ENCODE measurements at places on chromosomes 16 and 17. TPM values are rescaled to one million over a fixed set of nuclear protein-coding genes. Genes with fewer than 3 reads are reported as not detected.

The TMEM220 gene
- 0.98 TPM for total RNA-seq

The CCL16 gene
- total RNA-seq: not detected

The MLLT6 gene
- total RNA-seq: 28.7 TPM

The RBFOX1 gene
- not detected for total RNA-seq

The TEKT5 gene
- not detected for total RNA-seq

The BRIP1 gene
- 13.8 TPM for total RNA-seq

The CLEC18C gene
- 0.12 TPM for total RNA-seq

DNA sequence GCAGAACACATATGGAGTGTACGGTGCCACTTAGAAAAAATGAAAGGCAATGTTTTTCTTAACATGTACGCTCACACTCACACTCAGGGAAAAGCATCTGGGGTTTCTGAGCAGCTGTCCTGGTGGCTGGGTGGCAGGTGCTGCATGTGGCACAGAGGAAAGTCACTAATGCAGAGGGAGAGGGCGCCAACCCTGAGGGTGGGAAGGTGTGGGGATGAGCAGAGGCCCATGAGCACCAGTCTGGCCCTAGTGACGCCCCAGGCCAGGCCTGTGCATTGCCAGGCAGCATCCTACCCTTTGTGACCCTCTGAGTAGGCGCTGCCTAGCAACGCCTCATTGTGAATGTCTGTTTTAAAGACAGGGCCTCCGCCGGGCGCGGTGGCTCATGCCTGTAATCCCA is 19.1 kb upstream of the LCMT1 start:
- DNase-seq: no peak

- DNase-seq: peak; percentile 39
Measured at GRCh38 chr16:30786936-30787612, at the start of gene ZNF629. Gene ZNF629, minus strand, starts transcription at chr16:30787205. Its CDS starts 2,723 bp downstream, at chr16:30784482.

DNA sequence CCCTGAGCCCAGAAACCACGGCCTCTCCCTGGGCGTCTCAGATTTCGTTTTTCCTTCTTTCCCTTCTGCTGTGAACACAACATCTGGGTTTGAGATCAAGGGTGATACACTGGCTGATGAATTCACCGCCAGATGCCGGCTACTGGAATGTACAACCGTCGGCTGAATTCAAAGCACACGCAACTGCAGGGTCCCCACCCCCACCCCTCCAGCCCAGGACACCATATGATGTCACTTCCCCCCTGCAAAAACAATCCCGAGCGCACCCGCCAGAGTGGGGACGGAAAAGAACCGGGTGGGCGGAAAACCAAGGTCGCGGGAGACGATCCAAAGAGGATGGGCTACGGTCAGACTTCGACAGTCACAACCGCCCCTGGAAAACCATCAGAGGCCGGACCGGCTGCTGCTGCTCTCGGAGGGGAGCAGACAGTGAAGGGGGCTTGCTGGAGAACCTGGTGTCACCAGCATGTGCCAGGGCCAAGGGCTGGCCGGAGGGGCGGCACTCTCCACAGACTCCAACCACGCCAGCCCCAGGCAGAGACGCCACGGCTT is 23.3 kb downstream of the CEP295NL start:
- DNase-seq: no peak

DNA sequence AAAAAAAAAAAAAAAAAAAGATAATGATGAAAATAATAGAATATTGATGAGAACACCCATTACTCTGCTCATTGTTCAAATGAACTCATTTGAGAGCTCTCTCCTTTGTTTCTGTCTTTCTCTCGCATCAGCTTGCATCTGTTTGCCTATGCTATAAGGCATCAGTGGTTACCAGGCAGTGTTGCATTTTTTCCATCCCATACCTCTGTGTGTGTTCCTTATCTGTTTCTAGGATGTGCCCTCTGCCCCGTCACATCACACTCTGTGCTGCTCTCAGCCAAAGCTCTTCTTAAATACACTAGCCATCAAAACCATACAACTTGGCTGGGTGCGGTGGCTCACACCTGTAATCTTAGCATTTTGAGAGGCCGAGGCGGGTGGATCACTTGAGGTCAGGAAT is 568.2 kb downstream of the WWOX start:
- DNase-seq: no peak

DNA sequence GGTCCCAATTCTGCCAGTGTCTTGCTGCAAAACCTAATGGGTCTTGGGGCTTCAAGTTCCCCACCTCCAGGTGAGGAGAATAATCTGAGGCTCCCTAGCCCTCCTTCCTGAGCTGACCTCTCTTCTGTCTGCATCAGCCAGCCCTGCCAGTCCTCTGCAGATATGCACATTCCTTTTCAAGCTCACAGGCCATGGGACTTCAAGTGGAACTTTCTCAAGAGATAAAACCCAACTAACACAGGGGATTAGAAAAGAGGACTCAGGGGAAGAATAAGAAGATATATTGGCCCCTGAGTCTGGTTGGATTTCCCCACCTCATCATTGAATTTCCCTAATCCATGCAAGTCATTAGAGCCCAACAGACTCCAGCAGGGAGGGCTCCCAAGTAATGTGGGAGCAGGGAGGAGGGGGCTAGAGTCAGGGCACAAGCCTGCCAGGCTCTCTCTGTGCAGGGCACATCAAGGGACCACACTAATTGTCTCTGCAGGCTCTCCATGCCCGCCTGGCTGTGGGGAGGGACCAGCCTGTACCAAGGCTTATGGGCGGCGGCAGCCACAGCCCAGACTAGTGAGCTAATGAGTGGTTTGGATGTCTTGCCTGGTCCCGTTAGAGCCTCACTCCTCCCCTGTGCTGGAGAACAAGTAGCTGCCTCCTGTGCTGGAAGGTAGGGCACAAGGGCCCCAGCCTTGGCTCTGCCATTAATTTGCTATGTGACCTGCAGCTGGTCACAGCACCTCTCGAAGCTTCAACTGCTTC is 1.2 kb downstream of the KRT14 start:
- no peak for DNase-seq

GRCh38 chr17:32943647-32944191 is 15.8 kb downstream of the TMEM98 start:
- DNase-seq: no peak

DNA sequence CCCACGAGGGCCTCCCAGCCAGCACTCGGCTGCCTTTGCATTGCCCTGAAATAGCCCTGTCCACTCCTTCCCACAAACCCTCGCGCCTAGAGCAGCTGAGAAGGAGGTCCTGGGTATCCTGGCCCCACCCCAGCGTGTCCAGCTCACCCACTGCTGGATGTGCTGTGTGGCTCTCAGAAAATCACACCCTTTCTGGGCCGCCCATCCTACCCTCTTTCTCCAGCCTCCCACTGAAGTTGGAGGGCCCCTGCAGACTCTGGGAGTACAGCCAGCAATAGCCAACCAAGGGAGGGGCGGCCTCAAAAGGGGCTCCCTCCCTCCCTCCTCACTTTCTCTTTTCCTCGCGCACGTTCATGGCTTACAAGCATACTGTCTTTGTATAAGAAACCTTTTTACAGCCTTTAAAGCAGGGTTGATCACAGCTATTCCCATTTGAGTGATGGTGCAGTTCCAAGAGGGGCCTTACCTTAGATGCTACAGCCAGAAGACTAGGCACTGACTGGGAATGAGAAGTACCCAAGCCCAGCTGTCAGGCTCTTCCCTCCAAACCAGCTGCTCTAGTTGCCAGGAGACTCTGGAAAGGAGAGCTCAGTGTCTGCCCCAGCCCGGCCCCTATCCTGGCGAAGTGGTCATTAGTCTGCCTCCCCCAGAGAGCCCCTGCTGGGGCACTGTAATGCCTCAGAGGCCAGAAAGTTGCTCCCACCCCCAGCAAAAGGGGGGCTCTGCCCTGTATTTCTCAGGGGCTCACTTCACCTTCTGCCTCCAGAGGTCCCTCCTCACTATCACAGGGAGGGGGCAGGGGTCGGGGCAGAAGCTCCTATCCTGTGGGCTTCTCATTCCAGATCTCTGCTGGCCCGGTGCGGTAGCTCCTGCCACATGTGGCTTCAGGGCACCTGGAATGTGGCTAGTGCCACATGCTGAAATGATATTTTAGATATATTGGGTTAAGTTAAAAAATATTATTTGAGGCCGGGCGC is 38.1 kb downstream of the DCAKD start:
- DNase-seq: no peak

DNA sequence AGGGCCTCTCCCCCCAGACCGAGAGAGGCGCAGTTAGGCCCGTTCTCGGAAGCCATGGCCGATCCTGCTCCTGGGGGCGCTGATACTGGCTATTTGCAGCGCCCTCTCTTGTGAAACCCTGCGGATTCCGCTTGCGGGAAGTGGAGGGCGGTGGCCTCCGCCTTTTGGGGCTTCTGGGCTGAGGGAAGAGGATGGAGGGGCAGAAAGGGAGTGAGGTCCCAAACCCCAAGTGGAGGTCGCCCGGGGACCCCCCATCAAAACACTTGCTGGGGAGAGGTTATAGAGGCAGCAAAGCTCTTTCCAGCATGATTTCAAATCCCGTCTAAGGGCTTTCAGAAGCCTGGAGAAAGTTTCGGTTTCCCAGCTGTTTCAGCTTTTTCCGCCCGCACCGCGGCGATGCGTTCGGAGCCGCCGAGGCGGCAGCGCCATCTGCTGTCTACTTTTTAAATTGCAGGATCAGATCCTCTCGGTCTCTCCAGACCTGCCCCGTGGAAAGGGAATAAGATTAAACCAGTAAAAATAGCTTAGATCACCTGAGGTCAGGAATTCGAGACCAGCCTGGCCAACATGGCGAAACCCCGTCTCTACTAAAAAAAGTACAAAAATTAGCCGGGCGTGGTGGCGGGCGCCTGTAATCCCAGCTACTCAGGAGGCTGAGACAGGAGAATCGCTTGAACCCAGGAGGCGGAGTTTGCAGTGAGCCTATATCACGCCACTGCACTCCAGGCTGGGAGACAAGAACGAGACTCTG is 15.8 kb downstream of the SNX20 start:
- DNase-seq: peak; percentile 79

- peak; percentile 73 for DNase-seq
Measured at GRCh38 chr16:53435066-53435688, 906 bp downstream of the RBL2 start.

DNA sequence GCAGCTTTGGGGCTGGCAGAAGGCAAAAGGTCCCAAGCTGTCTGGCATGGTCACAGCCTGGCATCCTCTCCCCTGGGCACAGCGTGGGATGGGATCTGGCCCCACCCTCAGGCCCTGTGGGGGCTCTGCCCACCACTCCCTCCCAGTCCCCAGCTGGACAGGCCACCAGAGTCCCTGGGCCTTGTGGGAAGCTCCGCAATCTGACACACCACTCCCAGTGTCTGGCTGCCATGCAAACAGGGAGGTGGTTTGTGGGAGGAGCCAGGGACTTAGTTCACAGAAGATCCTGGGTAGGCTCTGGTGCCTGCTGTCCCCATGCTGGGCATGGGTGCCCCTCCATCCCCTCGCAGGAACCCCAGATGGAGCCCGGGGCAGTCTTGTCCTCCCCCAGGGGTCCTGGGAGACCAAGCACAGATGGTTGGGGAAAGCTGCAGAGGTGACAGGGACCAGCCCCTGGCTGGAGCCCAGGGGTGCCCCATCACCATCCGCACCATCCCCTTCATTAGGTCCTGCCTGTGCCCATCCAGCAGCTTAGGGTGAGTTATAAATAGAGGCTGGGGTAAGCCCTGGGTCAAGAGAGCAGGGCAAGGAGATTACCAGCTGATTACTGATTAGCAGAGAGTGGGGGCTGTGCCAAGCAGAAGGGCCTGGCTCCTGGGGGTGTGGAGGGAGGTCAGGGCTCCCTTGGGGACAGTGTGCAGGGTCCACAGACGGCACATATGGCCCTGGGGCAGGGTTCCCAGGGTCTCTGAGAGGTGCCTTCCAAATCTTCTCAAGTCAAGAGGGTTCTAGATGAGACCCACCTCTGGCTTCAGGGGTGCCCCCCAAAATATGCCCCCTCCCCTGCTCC is 6.2 kb downstream of the FSCN2 start:
- DNase-seq: no peak

GRCh38 chr16:85750146-85750826 is 610 bp downstream of the C16orf74 start:
- peak; percentile 54 for DNase-seq

GRCh38 chr16:20385844-20386832 is 18.4 kb downstream of the PDILT start:
- peak; percentile 66 for DNase-seq

DNA sequence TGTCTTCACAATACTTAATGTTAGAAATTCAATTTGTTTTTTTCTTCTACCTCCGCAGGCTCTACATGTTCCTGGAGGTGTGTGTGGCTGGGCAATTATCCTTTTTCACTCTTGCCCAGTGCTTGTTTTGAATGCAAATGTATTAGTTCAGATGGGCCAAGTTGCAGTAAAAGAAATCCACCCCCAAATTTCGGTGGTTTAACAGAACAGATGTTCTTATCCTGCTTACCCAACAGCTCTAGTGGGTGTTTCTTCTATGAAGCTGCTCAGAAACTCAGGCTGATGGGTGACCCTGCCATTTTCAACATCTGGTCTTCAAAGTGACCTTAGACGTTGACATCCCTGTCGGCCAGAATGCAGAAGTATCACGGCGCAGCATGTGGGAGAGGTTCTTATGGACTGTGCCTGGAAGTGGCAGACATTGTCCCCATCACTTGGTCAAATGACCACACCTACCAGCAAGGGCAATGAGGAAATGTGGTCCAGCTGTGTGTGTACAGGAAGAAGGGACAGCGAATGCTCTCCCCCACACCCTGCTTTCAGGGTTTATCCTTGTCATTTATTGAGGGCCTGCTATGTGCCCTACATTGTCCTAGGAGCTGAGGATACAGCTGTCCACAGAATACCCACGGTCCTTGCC is 157.3 kb downstream of the CDH13 start:
- DNase-seq: no peak

DNA sequence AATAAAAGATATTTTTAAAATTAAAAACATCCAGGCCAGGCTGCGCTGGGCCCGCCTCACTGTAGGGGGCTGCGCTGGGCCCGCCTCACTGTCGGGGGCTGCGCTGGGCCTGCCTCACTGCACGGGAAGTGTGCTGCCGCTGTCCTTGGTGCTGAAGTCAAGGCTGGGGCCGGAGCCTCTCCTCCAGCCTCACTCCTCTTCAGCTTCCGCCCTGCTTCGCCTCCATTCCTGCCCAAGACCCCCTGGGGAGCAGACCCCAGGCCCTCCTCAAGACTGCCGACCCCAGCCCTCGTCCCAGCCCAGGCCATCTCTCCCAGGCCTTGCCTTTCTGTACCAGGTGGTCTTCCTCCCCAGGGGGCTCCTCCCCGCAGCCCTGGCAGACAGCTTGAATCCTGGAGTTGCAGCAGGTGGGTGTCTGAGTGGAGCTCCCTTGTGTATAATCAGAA is 26.2 kb downstream of the ENDOV start:
- peak; percentile 40 for DNase-seq

- DNase-seq: no peak
Measured at GRCh38 chr17:15112846-15113617, 152.1 kb downstream of the PMP22 start.

DNA sequence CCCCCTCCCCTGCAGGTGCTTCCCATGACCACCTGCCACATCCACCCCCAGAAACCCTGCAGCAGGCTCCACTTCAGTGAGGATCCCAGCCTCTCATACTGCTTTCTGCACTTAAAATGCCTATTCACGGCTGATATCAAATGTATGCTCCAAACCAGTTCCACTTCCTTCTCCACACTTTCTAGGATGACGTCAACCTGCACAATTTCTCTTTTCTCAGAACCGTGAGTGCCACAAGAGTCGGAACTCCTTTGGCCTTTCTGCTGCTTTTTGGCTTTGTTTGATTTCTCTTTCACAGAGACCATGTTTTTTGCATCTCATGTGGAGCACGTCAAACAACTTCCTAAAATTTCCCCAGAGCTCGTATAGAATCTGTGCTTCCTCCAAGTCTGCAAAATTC is 378.8 kb upstream of the TNRC6C start:
- no peak for DNase-seq
